SK-MEL-5 (cell line): ENCODE measurements at places on chromosomes 6 and 20. TPM values are rescaled to one million over a fixed set of nuclear protein-coding genes. Genes with fewer than 3 reads are reported as not detected.

GRCh38 chr20:58702161-58702510 is 9.5 kb downstream of the NPEPL1 start:
- DNase-seq = no peak

GRCh38 chr6:15508441-15508871 is 154.4 kb downstream of the DTNBP1 start:
- DNase-seq = no peak

GRCh38 chr6:53309059-53309900 is 39.5 kb downstream of the ELOVL5 start:
- DNase-seq = peak; percentile 12

- DNase-seq = no peak
Measured at GRCh38 chr6:160990847-160991405, 643 bp upstream of the MAP3K4 start.

DNA sequence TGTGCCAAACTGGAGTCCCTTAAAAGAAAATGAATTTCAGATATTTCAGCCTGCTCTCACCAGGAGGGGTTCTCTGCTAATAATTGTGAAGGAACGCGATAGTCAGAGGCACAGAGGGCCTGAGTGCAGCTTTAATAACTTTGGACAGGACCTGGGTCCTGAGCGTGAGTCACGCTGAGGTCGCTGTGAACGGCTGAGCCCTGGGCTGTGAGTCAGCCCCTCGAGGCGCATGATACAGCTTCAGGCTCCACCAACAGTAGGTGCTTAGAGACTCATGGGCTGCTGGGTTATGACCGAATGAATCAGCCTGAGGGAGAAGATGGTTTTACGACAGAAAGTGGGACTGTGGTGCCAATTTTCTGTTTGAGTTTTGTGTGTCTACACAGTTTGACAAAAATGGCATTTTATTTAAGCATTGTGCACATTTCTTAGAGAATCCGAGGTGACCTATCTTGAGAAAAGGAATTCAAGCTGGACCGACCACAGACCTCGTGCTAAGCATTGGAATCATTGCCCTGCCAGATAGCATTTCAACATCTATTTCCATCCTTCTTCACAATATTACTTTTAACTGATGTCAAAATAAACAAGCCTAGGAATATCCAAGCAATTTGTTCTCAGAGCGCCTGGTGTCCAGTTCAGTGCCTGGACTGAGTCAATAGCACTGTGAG is 183.0 kb downstream of the THBS2 start:
- DNase-seq = peak; percentile 96

GRCh38 chr20:50304501-50304856 is 113.8 kb downstream of the CEBPB start:
- no peak for DNase-seq

DNA sequence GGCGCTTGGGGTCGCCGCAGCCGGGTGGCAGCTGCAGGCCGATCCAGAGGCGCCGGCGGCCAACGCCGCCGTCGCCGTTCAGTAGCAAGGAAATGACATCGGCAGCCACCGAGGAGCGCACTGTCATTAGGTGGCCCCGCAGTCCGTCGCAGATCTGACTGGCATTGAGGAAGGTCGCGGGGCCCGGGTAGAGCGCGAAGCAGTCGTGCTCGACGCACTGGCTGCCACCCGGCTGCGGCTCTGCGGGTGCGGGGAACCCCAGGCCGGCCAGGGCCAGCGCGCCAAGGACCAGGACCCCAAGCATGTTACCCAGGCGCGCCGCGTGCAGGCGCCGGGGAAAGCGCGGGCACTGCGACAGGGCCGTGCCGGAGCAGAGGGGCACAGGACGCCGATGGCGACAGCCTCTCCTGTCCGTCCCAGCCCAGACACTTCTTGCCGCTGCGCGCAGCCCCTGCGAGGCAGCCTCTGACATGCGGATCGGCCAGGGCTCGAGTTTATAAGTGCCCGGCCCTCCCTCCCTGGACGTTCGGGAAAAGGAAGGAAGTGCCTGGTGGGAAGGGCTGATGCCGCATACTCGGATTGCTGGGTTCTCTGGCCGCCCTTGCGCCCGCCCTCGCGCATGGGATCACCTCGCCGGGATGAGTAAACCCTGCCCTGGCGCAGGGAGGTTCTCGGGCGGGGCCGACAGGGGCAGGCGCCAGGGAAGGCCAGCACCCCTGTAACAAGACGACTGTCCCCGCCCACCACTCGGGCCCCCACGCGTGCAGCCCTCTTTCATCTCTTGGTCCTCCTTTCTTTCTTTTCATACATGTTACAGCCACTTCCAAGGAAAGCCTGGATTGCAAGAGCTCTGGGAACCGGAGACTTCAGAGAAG is at the start of gene THBD:
Gene THBD (minus strand): TSS at position 472 of the 875 bp plus-strand sequence. CDS start 168 bp downstream, at position 304.
- DNase-seq = no peak

DNA sequence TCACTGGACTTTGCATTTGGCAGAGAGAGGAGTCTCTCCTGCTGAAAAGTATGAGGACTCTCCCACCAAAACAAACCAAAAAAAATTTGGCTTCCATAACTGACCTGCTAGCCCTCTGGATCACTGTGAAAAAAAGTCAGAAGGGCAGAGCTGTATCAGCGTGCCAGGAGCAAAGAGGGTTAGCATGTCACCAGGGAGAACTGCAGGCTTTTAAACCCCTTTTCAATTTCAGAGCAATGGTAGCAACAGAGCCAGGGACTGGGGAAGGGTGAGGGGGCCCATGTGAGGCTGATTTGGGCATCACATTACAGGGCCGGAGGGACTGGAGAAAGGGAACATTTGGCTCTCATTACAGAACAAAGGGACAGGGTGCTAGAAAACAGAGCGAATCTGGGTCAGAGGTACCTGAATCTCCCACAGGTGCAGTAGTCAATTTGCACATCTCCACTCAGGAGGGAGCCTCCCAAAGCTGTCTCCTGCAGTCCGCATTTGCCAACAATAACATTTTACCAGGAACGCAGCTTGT is 185.7 kb upstream of the EYA4 start:
- no peak for DNase-seq

DNA sequence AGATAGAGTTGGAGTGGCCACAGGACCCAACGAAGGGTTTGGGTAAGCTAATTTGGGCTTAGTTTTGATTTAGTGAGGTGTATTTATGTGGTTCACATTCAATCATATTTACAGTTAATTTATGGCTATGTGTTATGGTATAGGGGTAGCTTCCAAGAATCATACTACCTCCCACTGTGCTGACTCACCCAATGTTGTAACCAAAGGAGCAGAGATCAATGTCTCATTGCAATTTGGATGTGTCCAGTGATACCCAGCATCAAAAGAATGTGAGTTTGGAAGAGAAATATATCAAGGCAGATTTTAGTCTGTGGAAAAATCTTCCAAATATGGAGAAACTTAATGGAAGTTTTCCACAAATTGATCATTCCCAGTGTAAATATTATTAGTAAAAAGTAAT is 25.3 kb upstream of the SMIM8 start:
- no peak for DNase-seq

Gene VARS2
- total RNA-seq = 36.5 and 44.1 TPM in 2 replicates

- no peak for DNase-seq
Measured at GRCh38 chr6:33211666-33212422, 3.5 kb downstream of the RING1 start.

Gene TTI1
- 30.1 and 31.9 TPM in 2 replicates for total RNA-seq

DNA sequence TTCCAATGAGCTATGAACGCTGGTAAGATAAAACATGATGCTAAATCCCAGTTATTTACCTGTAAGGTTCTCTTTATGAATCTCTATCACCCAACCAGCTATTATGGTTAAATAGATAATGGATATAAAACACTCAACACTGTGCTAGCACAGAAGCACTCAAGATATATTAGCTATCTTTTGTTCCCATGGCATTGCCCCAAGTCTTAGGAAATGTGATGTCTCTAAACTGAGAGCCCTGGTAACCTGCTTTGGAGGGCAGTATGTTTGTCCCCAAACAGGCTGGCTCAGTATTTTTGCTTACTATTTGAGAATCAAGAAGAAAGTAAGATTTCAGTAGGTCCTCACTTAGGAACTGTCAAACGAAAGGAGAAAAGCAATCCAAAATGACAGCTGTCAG is 90.5 kb downstream of the BTBD9 start:
- DNase-seq = no peak

GRCh38 chr6:89805814-89806371 is 13.7 kb downstream of the MDN1 start:
- DNase-seq = no peak

- DNase-seq = no peak
Measured at GRCh38 chr6:31402324-31403282, 792 bp upstream of the MICA start.

GRCh38 chr6:156919370-156919769 is 142.2 kb downstream of the ARID1B start:
- no peak for DNase-seq
